ENCODE measurements at places on chromosomes 1 and 21. TPM values are rescaled to one million over a fixed set of nuclear protein-coding genes. Genes with fewer than 3 reads are reported as not detected.
A peak's percentile ranks its signal among the peaks of the same experiment; 100 is the strongest.

GRCh38 chr21:45382697-45382997 lies 22.3 kb upstream of the COL18A1 start:
- no peak overlapping the region for H3K4me3 ChIP-seq
- peaks cover 16% of the 10 kb centered on the region for H3K4me1 ChIP-seq
- H3K27me3 ChIP-seq = no peaks in the 10 kb centered on the region
- H3K36me3 ChIP-seq = no peaks in the 10 kb centered on the region

DNA sequence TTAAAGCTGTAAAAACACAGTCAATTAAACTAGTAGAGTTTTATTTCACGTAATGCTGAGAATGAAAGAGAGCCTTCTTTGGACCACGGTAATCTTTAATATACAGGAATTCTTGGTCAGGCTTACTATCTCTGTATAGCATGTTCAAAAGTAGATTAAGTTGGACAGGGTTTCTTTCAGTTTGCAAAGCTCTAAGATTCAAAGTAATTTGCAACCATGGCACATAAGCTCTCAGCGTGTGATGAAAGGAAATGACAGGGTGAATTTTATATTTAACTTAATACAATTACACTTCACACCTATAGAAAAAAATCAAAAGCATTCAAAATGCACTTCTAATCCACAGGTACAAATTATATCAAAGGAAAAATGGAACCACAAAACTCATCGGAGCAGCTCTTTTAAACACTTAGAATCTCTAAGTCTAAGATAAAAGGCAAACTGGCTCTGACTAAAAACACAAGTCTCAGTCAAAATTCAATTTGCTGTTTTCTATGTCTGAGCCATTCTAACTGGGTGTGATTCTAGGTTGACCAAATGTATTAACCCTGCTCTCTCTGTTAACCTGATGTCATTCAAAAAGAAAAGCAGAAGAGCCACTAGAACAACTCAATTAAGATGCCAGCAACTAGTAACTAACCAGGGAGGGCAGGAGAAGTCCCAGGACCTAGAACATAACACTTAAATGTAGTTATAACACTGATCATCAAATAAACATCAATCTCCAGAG lies 147.7 kb downstream of the RERE start:
- H3K4me3 ChIP-seq = no peak overlapping the region
- no peaks in the 10 kb centered on the region for H3K36me3 ChIP-seq
- no peaks in the 10 kb centered on the region for H3K27me3 ChIP-seq
- DNase-seq = no peak

GRCh38 chr1:76023669-76024435 lies 50.7 kb upstream of the ST6GALNAC3 start:
- no peak overlapping the region for H3K4me3 ChIP-seq
- no peak overlapping the region for H3K27ac ChIP-seq
- no peaks in the 10 kb centered on the region for H3K36me3 ChIP-seq

DNA sequence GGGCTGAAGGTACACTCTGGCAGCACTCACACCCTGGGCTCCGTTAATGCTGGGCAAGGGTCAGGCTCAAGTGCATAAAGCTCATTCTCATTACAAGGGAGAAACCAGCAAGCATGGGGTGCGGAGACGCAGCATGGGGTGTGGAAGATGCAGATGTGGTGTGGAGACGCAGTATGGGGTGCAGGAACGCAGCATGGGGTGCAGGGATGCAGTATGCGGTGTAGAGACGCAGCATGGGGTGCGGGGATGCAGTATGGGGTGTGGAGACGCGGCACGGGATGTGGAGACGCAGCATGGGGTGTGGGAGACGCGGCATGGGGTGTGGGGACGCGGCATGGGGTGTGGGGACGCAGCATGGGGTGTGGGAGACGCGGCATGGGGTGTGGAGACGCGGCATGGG lies 390.7 kb downstream of the NPHP4 start:
- no peak overlapping the region for H3K27ac ChIP-seq
- no peaks in the 10 kb centered on the region for H3K27me3 ChIP-seq
- no peak overlapping the region for H3K4me3 ChIP-seq
- DNase-seq = no peak

DNA sequence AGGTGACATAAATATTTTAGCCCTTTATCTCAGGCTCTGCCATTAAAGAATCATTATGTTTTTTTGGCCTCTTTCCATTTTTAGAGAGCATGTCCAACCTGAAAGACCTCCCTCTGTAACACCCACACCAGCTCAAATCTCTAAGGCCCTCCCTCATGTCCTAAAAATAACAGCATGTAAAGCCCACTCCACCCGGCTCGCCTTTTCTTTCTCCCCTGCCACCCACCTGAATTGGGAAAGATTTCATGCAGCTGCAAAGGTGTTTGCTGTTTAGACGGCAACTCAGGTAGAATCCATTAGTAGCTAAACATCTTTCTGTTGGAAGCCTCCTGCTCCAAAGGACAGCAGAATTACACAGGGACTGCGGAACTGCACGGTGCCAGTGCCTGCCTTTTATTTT lies 79.9 kb downstream of the DMRTA2 start:
- H3K36me3 ChIP-seq = no peaks in the 10 kb centered on the region
- no peaks in the 10 kb centered on the region for H3K4me1 ChIP-seq
- H3K4me3 ChIP-seq = no peak overlapping the region
- no peak overlapping the region for H3K27ac ChIP-seq

- no peak overlapping the region for H3K4me3 ChIP-seq
- no peak for DNase-seq
- peaks cover 28% of the 10 kb centered on the region for H3K4me1 ChIP-seq
- peaks cover 14% of the 10 kb centered on the region for H3K36me3 ChIP-seq
These were observed 50.8 kb upstream of the WNT2B start for GRCh38 chr1:112457955-112458354.

DNA sequence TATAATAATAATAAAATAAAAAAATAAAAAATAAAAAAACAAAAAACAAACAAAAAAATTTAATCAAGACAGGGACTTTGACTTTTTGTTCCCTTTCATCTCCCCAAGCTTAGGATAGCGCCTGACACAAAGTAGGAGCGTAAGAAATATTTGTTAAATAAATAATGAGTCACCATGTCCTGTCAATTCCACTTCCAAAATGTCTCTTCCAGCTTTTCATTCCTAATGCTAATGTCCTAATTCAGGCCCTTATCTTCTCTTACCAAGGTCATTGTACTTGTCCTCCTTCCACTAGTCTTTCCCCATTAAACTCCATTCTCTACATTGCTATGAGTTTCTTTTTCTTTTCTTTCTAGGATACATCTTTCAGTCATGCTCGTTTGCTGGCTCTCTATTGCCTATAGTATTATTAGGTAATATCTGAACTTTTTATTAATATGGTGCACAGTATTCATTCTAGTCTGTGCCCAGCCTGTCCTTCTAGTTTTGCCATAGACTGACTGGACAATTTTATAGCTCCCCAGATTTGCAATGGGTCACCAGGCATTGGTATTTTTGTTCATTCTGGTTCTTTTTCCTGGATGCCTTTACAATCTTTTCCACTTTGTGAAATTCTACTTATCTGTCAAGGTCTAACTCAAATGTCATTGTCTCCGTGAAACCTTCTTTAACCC lies 11.4 kb downstream of the NEXN start:
- H3K36me3 ChIP-seq = peaks cover 1% of the 10 kb centered on the region
- no peak overlapping the region for H3K4me3 ChIP-seq
- H3K27me3 ChIP-seq = no peaks in the 10 kb centered on the region
- H3K4me1 ChIP-seq = peaks cover 5% of the 10 kb centered on the region
- no peak overlapping the region for H3K27ac ChIP-seq
- DNase-seq = peak; percentile 51

- no peaks in the 10 kb centered on the region for H3K36me3 ChIP-seq
- no peak overlapping the region for H3K27ac ChIP-seq
- no peaks in the 10 kb centered on the region for H3K27me3 ChIP-seq
- no peak for DNase-seq
- H3K4me3 ChIP-seq = no peak overlapping the region
These were observed 203.9 kb upstream of the PROX1 start for GRCh38 chr1:213783893-213784292.

DNA sequence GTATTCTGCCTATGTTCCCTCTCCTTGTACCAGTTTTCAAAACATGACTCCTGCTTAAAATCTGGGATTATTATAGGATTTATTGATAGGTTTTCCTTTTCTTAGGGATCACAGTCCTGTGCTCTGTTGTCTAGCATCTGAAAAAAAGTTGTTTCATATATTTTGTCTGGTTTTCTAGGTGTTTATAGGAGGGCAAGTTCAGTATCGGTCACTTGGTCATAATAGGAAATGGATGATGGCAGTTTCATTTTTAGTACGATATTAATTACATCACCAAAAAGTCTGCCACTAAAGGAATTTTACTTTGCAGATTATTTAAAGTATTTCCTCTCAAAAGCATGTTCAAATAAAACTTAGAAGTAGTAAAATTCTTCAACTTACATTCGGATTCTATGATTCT lies 94.4 kb downstream of the RASAL2 start:
- H3K27ac ChIP-seq = no peak overlapping the region
- no peak for DNase-seq
- no peak overlapping the region for H3K4me3 ChIP-seq
- H3K36me3 ChIP-seq = no peaks in the 10 kb centered on the region

DNA sequence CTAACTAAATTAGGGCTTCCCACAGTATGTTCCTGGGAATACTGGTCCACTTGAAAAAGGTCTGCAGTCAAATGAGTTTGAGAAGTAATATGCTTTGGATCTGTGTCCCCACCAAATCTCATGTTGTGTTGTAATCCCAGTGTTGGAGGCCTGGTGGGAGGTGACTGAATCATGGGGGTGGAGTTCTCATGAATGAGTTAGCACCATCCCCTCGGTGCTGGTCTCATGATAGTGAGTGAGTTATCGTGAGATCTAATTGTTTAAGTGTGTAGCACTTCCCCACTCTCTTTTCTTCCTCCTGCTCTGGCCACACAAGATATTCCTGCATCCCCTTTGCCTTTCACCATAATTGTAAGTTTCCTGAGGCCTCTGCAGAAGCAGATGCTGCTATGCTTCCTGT lies 16.9 kb upstream of the DMRTB1 start:
- H3K4me1 ChIP-seq = no peaks in the 10 kb centered on the region
- no peak overlapping the region for H3K4me3 ChIP-seq
- H3K27me3 ChIP-seq = no peaks in the 10 kb centered on the region
- no peak overlapping the region for H3K27ac ChIP-seq

GRCh38 chr1:158989424-158989823 lies 20.3 kb upstream of the IFI16 start:
- H3K27me3 ChIP-seq = no peaks in the 10 kb centered on the region
- no peak overlapping the region for H3K27ac ChIP-seq
- H3K36me3 ChIP-seq = no peaks in the 10 kb centered on the region
- no peak for DNase-seq

GRCh38 chr1:58468612-58469011 lies 77.9 kb downstream of the OMA1 start:
- no peaks in the 10 kb centered on the region for H3K36me3 ChIP-seq
- DNase-seq = no peak
- H3K27me3 ChIP-seq = no peaks in the 10 kb centered on the region
- no peak overlapping the region for H3K4me3 ChIP-seq
- H3K27ac ChIP-seq = no peak overlapping the region

DNA sequence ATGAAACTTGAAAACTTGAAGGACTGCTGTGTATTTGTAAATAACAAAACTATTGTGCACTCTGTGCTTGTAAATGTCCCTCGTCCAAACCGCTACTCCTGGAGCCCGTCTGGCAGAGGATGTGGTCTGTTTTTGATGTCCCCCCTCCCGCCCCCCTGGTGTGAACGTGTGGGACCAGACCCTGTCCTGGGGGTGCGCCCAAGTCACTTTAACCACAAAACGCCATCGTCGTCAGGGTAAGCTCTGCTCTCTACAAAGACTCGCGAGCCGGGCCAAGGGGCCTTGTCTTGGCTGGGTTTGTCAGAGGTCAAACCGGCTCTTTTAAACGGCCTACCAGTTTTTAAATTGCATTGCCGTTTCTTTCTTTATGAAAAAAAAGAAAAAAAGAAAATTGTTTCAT lies 87.4 kb upstream of the TMEM51 start:
- H3K27me3 ChIP-seq = no peaks in the 10 kb centered on the region
- H3K4me1 ChIP-seq = no peaks in the 10 kb centered on the region
- H3K27ac ChIP-seq = no peak overlapping the region
- no peak overlapping the region for H3K4me3 ChIP-seq

- H3K36me3 ChIP-seq = peaks cover 2% of the 10 kb centered on the region
- H3K27me3 ChIP-seq = no peaks in the 10 kb centered on the region
- peak overlapping the region; percentile 76 for H3K27ac ChIP-seq
- H3K4me3 ChIP-seq = no peak overlapping the region
- DNase-seq = peak; percentile 80
- no peaks in the 10 kb centered on the region for H3K4me1 ChIP-seq
These were observed 137.4 kb downstream of the DYRK1A start for GRCh38 chr21:37503848-37504467.

DNA sequence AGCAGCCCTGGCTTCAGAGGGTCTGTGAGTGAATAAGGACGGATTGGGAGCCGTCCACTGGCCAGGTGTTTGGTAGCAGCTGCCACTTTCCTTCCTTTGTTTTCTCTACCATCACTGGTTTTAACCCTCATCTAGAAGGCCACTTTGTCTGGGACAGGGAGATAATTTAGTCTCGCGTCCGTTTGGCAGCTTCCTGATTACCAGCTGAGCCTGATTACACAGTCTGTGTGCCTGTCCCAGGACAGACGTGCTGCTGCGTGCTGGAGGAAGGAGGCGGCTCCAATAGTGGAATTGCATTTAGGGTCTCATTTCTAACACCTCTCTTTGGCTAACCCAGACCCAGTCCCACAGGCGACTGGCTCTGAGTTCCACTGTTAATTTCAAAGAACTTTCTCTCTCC lies 24.6 kb upstream of the CASQ2 start:
- no peak for DNase-seq
- no peak overlapping the region for H3K4me3 ChIP-seq
- no peak overlapping the region for H3K27ac ChIP-seq
- no peaks in the 10 kb centered on the region for H3K4me1 ChIP-seq
- no peaks in the 10 kb centered on the region for H3K36me3 ChIP-seq

GRCh38 chr1:47184090-47184821 lies 5.6 kb downstream of the PDZK1IP1 start:
- H3K27ac ChIP-seq = no peak overlapping the region
- H3K4me3 ChIP-seq = no peak overlapping the region
- no peak for DNase-seq
- no peaks in the 10 kb centered on the region for H3K27me3 ChIP-seq
- no peaks in the 10 kb centered on the region for H3K36me3 ChIP-seq

DNA sequence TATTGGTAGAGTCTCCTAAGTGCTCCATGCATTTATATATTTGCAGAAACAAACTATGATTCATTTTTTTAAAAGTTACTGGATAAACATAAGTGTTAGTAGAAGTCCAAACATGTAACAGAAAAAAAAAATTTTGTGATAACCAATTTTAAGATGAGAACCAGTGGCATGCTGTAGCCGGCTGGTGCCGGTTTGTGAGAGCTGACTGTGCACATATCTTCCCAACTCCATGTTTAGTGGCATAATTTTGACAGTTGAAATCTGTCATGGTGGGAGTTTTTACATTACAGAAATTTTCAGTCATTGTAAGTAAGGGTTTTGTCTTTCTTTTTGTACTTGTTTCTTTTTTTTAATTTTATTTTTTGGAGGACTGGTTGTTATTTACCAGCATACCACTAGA lies 141.2 kb downstream of the TTLL7 start:
- H3K4me3 ChIP-seq = no peak overlapping the region
- H3K27me3 ChIP-seq = no peaks in the 10 kb centered on the region
- no peaks in the 10 kb centered on the region for H3K4me1 ChIP-seq
- DNase-seq = no peak
- no peak overlapping the region for H3K27ac ChIP-seq

Gene KCNE1
- total RNA-seq = 0.33 TPM

Gene CFHR3
- total RNA-seq = 0.26 TPM

Gene FASLG
- total RNA-seq = not detected

Gene DNAJC28
- total RNA-seq = 2.3 TPM

Gene TRNAU1AP
- total RNA-seq = 19.0 TPM

Gene PADI2
- total RNA-seq = not detected

Gene NID1
- total RNA-seq = 29.3 TPM

Gene ZNF695
- total RNA-seq = 2.6 TPM

Gene HMGCS2
- total RNA-seq = not detected

Gene HNRNPCL4
- total RNA-seq = not detected

Gene CALML6
- 0.17 TPM for total RNA-seq

Gene S100A3
- 1.8 TPM for total RNA-seq

Gene ETV3L
- not detected for total RNA-seq

Gene MAN1A2
- total RNA-seq = 41.9 TPM
